ENCODE measurements at places on chromosomes 1 and 21. TPM values are rescaled to one million over a fixed set of nuclear protein-coding genes. Genes with fewer than 3 reads are reported as not detected.

Gene APCS
- total RNA-seq = not detected

DNA sequence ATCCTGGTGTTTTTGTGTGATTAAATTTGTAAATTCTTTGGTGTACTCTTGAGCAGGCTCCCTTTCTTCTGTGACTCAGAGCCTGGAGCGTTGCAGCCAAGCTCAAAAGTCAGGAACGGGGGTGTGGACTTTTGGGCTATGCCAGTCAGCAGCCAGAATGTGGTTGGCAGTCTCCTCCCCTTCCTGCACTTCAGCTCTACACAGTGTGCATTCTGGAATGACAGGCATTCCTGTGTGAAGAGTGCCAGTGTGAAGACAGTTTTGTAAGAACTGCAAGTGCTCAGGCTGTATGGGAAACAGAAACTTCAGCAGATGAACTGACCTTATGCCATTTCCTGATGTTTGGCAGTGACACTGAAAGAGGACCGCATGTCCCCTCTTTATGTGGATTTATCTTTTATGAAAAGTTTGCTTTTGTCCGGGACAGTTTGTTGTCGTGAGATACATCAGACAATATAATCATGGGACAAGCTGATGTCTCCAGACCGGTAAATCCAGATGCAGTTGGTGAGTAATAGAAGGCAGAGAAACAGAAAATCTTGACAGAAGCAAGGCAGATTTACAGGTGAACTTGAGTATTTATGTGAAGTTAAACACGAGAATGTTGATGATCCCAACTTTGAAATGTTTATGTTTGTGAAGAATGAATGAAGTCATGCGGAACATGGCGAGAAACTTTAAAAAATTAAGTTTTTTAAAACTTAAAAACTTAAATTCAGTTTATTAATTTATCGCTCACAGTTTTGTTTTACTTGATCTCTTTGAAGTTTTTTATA lies 67.7 kb upstream of the RCC1 start:
- H3K4me3 ChIP-seq = peak overlapping the region; percentile 67
- peak overlapping the region; percentile 74 for H3K27ac ChIP-seq
- peaks cover 2% of the 10 kb centered on the region for H3K36me3 ChIP-seq
- DNase-seq = no peak
- H3K4me1 ChIP-seq = peaks cover 27% of the 10 kb centered on the region

Gene LCE2A
- not detected for total RNA-seq

Gene FGR
- 0.07 TPM for total RNA-seq

DNA sequence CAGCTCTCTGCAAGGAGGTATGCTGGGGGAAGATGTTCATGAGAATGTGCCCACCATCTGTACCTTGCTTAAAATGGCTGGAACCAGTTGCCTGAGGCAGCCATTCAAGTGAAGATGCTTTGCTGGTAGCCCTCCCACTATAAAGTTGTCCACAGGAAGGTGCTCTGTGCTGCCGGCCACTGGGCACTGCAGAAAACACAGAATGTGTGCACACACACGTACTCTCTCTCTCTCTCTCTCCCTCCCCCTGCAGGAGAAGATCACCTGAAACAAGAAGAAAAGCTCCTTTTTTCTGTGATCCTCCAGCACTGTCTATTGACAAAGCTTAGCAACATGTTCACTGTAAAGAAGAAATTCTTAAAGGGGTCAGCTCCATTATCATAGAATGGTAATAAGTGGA lies 134.8 kb downstream of the PIGK start:
- H3K4me1 ChIP-seq = no peaks in the 10 kb centered on the region
- H3K27ac ChIP-seq = no peak overlapping the region
- H3K27me3 ChIP-seq = no peaks in the 10 kb centered on the region
- no peak overlapping the region for H3K4me3 ChIP-seq

- peaks cover 69% of the 10 kb centered on the region for H3K4me1 ChIP-seq
- peak within 1 kb of the TSS; percentile 95 for H3K27ac ChIP-seq
- peak; percentile 57 for DNase-seq
- no peaks in the 10 kb centered on the region for H3K27me3 ChIP-seq
- peaks cover 41% of the 10 kb centered on the region for H3K36me3 ChIP-seq
These were observed at the start of gene IL12RB2 for GRCh38 chr1:67307251-67308060. Gene IL12RB2 (plus strand): TSS chr1:67307873. CDS start chr1:67320369, 12,496 bp downstream.

DNA sequence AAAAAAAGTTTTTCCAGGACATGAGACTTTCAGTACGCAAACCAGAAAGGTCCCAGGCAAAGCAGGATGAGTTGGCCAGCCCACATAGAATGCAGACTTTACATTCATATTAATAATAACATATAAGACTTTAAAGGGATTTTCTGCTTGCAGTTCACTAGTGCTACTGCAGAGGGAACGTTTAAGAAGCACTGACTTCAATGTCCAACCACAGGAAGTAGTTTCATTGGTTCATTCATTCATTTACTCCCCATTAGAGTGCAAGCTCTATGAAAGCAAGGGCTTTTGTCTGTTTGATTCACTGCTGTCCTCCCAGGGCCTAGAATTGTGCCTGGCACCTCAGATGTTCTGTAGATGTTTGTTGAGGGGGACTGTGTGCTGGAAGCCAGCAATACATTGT lies 11.8 kb upstream of the SERINC2 start:
- peaks cover 2% of the 10 kb centered on the region for H3K4me1 ChIP-seq
- H3K27ac ChIP-seq = no peak overlapping the region
- no peaks in the 10 kb centered on the region for H3K36me3 ChIP-seq
- H3K4me3 ChIP-seq = no peak overlapping the region
- no peak for DNase-seq
- peaks cover 11% of the 10 kb centered on the region for H3K27me3 ChIP-seq
